Cardiac fibroblast (primary cell): ENCODE measurements at places on chromosomes 12 and 14.
A peak's percentile ranks its signal among the peaks of the same experiment; 100 is the strongest.

DNA sequence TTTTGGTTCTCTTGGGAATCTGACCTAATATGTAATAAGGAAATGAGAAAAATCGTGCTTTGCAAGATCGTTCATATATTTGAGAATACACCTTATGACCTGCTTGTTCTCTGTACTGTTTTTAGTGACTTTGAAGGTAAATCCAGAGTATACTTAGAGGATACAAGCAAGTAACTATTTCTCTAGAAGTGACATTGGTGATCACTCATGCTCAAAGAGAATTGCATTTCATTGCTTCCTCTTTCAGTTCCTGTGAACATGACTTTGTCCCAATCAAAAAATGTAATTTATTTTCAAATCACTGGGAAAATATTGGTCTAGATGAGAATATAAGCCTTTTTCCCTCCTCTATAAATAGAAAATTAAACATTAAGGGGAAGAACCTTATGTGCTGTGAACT is 2.7 kb downstream of the KTN1 start:
- DNase-seq = no peak

DNA sequence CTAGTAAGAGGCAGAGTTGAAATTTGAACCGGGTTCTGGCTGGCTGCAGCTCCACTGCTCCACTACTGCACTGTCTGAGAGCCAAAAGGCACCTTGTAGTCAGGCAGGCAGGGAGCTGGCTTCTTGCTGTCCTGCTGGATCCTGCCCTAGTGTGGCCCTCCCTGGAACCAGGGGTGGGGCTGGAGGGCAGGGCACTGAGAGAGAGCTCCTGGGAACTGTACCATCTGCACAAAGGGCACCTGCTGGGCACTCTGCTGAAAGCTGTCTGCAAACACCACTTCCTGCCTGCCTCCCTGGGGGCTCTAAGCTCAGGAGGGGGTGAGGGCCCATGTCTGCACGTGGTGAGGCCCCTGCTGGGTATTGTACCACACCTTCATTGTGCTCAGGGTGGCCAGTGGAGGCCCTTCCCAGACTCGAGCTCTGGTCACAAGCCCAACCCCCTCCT is 19.0 kb upstream of the TCL1B start:
- no peak for DNase-seq

DNA sequence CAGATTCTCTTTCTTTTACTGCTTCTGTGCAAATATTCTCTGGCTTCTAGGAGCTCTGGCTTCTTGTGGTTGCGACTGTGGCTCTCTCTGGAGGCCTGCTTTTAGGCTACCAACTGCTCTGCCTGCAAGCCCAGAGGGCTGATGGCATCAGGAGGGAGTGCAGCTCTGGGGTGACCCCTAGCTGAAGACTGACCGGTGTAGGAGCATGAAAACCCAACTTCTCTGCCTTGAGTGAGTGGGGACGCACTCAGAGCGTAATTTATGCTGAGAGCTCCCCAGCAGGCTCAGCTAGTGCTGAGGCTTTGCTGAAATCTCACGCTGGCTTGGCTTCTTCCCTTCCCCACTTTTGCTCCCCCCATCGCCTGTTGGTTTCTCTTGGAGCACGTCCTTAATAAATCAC is 29.9 kb upstream of the RBM19 start:
- DNase-seq = no peak

DNA sequence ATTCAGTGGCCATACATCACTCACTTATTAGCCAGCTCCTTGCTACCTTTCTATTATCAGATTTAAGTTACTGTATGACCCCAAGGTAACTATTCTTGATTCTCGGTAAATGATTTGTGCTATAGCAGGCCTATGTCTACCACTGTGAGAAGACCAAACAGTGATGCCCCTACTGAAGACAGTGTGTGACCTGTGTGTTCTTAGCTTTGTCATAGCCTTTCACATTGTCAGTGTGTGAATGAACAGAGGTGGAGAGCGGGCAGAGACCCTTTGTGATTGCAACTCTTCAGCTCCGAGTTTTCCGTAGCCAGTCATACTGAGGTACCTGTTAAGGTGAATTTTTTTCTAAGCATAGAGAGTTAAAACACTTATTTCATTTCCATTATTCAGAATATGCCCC is 294.0 kb downstream of the LRFN5 start:
- no peak for DNase-seq

- no peak for DNase-seq
These were observed 19.0 kb upstream of the CLEC2A start for GRCh38 chr12:9951026-9951675.

DNA sequence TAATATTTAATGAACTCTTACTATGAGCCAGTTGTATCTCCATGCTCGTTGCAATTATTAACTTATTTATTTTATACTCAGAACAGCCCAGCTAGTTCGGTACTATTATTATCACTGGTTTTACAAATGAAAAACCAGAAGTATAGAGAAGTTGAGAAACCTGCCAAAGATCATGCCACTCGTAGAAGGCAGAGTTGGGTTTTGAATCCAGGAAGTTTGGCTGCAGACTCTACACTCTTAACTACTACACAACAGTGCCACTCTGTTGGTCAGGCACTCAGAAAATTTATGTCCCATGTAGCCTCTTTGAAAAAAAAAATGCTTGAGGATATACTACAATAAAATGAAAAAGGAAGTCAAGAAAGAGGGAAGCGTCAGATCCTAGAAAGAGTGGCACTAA is 71.5 kb upstream of the ARID2 start:
- no peak for DNase-seq

DNA sequence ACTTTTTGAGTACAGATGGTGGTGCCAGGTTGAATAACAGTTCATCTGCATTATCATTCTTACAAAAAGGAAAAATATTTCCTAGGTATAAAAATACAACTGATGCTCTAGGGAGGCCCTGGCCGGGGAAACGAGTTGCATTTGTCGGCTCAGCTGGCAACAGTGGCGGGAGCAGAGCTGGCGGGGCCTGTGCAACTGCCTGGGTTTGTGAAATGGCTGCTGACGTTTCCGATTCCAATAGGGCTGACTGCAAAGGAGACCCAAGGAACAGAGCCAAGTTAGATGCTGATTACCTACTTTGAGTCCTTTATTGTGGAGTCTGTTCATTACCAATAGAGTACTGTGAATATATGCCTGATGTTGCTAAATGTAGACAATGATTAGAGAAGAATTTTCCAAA is 25.8 kb upstream of the PHLDA1 start:
- no peak for DNase-seq

GRCh38 chr12:54521293-54522060 is 23.9 kb downstream of the NCKAP1L start:
- no peak for DNase-seq

GRCh38 chr12:103677341-103677740 is 90.3 kb downstream of the STAB2 start:
- no peak for DNase-seq

DNA sequence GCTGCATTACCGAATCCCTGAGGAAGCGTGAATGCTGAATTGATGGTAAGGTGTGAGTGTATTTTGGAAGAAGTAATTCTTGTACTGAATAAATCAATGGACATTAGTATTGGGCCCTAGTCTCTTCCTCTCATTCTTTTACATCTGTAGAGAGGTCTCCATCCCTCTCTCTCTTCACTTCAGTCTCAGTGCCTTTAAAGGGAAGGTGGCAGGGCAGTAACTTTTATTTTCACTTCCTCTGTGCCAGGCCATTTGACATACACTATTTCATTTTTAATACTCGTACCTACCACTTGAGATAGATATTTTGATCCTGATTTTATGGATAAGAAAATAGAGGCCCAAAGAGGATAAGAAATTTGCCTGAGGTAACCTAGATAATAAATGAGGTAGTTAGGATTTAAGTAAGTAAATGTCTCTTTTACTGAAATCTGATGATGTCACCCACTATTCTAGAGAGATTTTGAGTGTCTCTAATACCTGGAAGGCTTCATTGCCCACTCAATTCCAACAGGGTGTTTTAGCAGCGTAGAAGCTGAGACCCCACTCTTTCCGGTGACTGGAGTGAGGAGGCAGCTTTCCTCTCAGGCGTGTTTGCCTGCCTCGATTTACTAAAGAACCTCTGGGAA is 177.9 kb upstream of the PRICKLE1 start:
- no peak for DNase-seq

DNA sequence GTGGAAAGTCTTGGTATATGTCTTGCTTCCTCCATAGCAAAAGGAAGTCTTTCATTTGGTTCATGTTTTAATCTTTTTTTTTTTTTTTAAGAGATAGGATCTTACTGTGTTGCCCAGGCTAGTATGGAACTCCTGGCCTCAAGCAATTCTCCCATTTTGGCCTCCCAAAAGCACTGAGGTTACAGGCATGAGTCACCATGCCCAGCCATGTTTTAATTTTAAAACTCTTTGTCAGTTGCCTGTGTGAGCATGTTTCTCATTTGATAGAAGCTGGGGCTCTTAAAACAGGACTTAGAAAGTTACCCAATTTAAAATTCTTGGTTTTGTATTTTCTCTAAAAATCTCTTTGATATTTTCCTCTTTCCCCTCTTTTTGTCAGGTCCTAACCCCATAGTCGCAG is 45.0 kb upstream of the REP15 start:
- peak; percentile 39 for DNase-seq

DNA sequence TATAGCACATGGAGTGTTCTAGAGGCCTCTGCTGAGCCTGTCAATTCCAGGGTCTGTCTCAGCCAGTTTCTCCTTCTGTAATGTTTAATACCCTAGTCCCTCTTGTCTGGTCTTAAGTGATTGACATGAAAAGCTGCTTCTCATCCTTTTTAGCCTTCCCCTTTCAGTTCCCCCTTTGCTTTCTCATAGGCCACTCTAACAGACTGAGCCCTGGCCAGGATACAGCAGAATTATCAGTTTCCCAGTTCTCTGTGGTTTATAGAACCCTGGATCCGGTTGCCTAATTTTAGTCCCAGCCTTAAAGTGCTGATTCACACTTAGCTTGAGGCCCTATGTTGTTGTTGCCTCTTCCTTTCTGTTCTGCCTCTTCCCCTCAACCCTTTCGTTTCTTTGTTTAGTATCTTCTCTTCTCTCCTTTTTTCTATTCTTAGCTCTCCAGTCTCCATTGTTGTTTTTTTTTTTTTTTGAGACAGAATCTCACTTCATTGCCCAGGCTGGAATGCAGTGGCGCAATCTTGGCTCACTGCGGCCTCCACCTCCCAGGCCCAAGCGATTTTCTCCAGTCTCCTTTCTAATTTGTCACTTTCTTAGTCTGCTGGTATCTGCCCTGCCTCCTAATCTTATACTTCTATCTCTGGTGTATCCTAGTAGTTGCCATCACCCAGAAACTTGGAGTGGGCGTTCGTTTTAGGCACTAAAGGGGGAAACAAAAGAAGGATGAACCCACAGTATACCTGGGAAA is 2.9 kb upstream of the BIN2 start:
- DNase-seq = peak; percentile 82

GRCh38 chr12:27534765-27535161 is 10.8 kb downstream of the PPFIBP1 start:
- DNase-seq = no peak

GRCh38 chr14:26636561-26636960 is 38.7 kb upstream of the NOVA1 start:
- peak; percentile 7 for DNase-seq

- DNase-seq = no peak
These were observed 21.5 kb downstream of the ALDH6A1 start for GRCh38 chr14:74062809-74063150.

GRCh38 chr14:99666533-99666932 is 17.6 kb upstream of the CYP46A1 start:
- no peak for DNase-seq

- DNase-seq = no peak
These were observed 22.0 kb downstream of the PRPF40B start for GRCh38 chr12:49645146-49646039.

GRCh38 chr12:131990066-131990979 is 40.6 kb downstream of the EP400 start:
- no peak for DNase-seq

GRCh38 chr14:105490267-105490571 is 827 bp upstream of the TEDC1 start:
- no peak for DNase-seq

DNA sequence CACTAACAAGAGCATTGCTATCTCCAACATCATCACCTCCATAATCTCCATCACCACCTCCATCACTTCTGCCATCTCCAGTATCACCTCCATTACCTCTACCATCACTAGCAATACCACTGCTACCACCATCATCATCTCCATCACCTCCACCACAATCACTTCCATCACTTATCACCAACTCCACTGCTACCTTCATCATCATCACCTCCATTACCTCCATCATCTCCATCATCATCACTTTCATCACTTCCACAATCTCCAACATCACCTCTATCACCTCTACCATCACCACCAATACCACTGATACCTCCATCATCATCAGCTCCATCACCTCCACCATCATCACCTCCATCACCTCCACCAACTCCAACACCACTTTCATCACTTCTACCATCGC is 102.4 kb upstream of the TMEM132C start:
- no peak for DNase-seq

DNA sequence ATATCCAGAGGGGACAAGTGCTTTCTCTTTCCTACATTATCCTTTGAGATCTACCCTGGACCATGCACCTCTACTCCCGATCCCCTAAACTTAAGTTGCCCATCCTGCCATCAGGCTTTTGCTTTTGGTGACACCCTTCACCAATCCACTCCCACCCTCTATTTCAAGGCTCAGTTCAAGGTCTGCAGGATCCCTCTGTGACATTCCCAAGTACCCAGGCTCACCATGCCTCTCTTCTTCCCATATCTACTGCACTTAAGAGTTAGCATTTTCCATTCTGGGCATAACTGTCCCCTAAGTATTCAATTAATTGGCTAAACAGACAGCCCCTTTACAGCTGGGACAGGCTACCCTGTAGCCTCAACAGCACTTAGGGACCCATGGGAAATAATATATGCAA is 3.1 kb downstream of the NFYB start:
- no peak for DNase-seq

GRCh38 chr14:44701563-44702263 is 194.6 kb upstream of the FSCB start:
- peak; percentile 5 for DNase-seq

DNA sequence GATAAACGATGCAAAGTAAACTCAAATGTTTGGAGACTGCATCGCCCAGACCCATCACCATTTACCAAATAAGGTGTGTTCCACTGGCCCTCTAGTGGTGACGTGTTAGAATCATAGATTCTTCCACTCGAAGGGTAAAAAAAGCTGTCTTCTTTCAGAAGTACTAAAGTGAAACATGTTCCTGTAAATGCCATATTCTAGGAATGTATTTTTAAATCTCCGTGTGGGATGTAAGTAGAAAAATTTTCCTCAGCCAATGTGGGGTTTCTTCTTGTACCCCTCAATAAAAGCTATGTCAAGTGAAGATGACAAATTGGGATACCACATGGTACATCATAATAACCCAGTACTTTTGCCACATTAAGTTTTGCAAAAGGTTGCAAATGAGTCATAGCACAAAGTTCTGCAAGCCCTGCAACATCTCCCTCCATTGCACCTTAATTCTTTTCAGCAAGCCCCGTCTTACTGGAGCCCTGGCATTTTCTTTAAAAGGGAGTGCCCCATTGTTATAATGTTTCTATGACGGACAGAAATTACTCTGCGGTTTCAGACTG is 100.8 kb downstream of the CCER1 start:
- peak; percentile 70 for DNase-seq

- peak; percentile 89 for DNase-seq
These were observed 53.1 kb upstream of the PLEKHG7 start for GRCh38 chr12:92649511-92650227.

GRCh38 chr12:22231078-22231477 is 103.4 kb downstream of the ST8SIA1 start:
- no peak for DNase-seq
